AG08395 (cell line): ENCODE measurements at places on chromosomes 5 and 9.
A peak's percentile ranks its signal among the peaks of the same experiment; 100 is the strongest.

GRCh38 chr9:10026443-10026984 lies 586.3 kb downstream of the PTPRD start:
- DNase-seq, result no peak

DNA sequence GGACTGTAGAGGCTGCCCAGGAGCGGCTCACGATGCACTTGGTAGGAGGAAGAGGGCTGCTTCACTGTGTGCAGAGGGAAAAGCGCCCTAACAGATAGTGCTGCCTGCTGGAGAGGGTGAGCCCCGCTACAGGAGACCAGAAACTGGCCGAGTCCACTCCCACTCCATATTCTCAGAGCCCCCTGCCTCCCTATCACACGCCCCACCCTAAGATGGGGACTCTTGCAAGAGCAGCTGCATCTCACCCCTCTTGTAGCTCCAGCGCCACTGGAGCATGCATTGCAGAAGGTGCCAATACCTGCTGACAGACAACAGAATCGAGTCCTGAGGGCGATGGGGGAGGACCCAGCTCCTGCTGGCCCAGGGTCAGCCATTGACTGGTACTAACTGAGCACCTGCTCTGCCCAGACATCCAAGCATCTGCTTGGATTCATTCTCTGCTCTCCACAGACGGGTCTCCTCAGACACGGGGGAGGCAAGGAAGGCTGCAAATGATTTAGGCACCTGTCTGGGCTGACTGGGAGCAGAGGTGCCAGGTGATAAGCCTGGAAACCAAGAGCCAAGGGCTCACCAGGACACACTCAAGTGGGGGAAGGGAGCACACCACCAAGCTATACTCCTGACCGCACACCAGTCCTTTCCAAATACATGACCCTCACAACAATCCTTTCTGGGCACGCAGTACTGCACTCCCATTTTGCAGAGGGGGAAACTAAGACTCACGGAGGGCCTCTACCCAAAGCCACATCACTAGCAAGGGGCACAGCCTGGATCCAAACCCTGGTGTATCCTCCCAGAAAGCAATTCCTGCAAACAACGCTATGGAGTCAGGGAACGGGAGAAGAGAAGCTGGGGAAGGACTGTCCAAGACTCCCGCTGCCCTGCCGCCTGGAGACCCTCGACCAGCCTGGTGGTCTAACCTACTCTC lies 1.6 kb downstream of the BICD2 start:
- no peak for DNase-seq

- DNase-seq, result no peak
Observed at GRCh38 chr9:121895358-121895757, 197.8 kb downstream of the TTLL11 start.

GRCh38 chr9:28005779-28006178 lies 432.5 kb upstream of the C9orf72 start:
- no peak for DNase-seq

- no peak for DNase-seq
Observed at GRCh38 chr5:132822650-132823480, 7.6 kb downstream of the SHROOM1 start.

DNA sequence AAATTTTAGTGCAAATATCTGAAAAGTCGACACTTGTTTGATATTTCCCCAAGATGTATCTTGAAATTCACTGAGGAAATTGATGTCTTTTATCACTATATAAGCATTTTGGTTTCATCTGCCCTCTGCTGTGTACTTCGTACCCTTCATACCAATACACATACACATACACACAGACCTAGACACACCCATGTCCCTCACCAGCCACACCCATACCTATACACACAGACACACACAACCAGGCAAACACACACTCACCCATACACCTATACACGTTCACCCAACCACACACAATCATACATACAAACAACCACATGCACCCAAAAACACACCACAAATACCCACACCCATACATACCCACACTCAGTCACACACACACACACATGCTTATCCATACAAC lies 367.8 kb downstream of the HINT1 start:
- DNase-seq, result no peak

DNA sequence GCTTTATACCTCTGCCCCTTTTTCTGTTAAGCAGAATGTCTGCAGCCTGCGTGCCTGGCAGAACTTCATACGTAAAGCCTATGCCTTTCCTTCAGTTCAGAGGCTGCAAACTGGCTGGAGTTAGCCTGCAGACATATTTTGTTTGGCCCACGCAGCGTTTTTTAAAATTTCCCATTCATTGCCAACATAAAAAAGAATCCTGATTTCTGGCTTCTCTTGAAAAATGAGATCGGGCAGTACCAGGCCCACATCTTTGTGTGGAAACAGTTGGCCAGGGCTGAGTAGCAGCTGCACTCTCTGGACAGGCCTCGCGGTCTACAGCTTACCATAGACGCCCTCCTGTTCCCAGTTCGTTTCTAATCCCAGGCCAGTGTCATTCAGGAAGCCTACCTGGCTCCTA lies 104.4 kb downstream of the SMARCA2 start:
- no peak for DNase-seq

GRCh38 chr5:147547730-147548129 lies 37.9 kb upstream of the DPYSL3 start:
- peak; percentile 18 for DNase-seq
